Epithelial cell of proximal tubule (primary cell): ENCODE measurements at places on chromosomes 7 and 10. TPM values are rescaled to one million over a fixed set of nuclear protein-coding genes. Genes with fewer than 3 reads are reported as not detected.

GRCh38 chr10:32347363-32348022 is 535 bp upstream of the EPC1 start:
- no peak for DNase-seq

- no peak for DNase-seq
Observed at GRCh38 chr7:64758151-64758550, 36.1 kb upstream of the ZNF138 start.

- DNase-seq: no peak
Observed at GRCh38 chr10:24334279-24334939, 125.5 kb downstream of the KIAA1217 start.

- peak; percentile 91 for DNase-seq
Observed at GRCh38 chr7:151687523-151688235, 168.0 kb upstream of the RHEB start.

Gene ANTXRL
- total RNA-seq: not detected in 2 replicates

Gene PVRIG
- not detected in 2 replicates for total RNA-seq

DNA sequence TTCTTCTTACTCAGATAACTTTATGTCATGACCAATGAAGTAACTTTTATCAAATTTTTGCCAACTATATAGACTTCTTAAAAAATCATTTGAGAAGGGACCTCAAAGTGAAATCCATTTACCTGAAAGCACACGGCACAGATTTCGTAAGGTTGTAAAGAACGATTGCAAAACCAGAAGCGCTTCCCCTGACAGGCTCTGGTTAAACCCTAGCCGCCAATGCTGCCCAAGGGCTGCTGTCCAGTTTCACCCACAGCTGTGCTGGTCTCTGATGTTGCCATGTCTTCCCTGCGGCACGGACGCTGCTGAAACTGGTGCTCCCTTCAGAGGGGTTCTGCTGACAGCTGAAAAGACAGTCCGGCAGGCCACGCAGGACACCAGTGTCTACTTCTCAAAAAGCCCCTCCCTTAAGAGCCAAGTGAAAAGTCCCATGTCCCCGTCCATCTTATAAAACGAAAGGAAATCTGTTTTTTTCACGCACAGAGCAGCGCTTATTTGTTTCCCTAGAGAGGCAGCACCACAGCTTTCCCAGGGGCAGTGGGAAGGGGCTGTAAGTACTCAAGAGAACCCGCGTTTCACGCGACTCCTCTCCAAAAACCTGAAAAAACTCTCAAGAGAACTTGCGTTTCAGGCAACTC is 32.5 kb downstream of the GNA12 start:
- no peak for DNase-seq

DNA sequence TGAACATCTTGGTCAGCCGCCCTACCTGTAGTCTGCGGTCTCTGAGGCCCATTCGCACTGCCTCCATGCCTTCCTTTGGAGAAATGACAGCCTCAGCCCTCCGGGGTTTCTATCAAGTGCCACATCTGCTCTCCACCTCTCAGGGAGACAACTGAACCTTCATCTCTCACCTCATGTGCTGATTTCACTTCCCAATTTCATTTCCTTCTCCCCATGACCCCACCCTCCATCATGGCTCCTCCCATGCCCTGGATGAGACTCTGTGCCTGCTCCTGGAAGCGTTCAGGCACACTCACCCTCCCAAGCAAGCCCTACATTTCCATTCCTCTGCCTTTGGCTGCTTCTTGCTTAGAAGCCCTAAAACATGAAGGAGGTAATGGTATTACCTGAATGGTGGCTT is 7.8 kb upstream of the SCD start:
- no peak for DNase-seq

Gene TMEM184A
- 2.2 and 3.6 TPM in 2 replicates for total RNA-seq

- DNase-seq: no peak
Observed at GRCh38 chr10:132458586-132459300, 61.7 kb downstream of the PWWP2B start.

GRCh38 chr10:89759531-89759930 is 58.1 kb downstream of the KIF20B start:
- DNase-seq: no peak

DNA sequence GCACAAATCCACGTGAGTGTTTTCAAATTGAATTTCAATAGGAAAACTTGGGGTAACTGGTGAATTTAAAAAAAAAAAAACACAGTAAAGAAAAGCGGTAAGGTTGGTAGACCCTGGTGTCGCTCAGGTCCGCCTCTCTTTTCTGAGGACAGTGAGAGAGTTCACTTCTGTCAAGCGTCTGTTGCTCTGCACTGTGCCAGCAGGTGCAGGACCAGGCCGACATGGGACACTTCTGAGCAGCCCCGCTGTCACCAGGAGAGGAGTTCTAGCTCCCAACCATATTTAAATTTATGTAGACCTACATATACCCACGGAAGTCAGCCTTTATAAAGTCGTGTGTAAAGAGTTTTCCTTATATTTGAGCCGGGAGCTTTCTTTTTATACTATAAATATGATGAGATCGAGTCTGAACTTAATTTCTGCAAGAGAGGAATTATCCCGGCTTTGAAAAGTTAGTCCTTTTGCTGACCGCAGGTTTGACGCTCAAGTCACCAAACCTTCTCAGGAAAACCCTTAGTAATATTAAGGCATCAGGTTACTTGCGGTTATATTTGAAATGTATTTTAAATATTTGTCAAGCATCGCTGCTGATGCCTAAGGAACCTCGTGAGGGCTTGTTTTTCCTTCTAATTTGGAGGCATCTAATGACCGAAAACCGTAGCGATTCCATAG is 531 bp downstream of the IKZF1 start:
- no peak for DNase-seq

DNA sequence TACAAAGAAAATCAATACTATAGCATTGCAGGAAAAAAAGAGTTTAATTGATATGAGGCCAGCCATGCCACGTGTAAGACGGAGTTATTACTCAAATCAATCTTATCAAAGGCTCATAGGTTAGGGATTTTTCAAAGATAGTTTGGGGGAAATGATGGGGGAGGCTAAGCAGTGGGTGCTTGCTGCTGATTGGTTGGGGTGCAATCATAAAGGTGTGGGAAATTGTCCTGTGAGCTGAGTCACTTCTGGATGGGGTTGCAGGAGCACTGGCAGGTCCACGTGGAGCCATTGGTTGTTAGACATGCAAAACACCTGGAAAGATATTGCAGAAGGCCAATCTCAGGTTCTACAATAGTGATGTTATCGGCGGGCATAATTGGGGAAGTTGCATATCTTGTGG is 319.2 kb upstream of the COBL start:
- DNase-seq: no peak

DNA sequence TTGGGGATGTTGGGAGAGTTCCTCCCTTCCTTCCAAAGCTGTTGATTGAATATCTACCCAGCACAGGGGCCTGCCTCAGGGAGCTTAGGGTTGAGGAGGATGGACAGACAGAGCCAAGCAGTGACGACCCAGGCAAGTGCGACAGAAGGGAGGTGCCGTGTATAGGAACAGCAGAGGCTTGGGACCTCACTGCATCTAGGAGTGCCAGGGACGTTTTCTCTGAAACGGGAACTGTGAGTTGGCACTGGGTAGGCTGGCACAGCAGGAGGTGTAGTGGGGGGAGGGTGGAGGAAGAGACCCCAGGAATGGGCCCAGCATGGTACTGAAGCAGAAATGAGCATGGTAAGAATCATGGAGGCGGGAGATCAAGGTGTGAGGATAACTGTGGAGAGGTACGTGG is 55.3 kb upstream of the MGMT start:
- no peak for DNase-seq

Gene SLC26A4
- 0.35 and 0.43 TPM in 2 replicates for total RNA-seq

DNA sequence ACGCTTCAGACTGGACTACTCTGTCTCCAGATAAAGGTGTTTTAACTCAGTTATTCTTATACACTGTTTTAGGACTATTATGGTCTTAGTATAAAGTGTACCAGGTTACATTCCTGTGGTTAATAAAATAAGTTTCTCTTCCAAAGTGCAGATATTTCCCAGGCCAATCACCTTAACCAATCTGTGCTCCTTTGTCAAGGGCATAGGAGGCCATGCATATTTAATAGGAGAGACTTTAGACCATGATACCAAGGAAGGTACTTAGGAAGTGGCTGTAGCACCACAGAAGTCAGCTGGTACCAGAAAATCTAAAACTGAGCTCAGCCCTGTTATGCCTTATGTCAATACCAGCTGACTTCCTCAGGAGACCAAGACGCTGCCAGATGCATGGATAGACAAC is 226.5 kb upstream of the TMEM72 start:
- DNase-seq: no peak

Gene MRLN
- not detected in 2 replicates for total RNA-seq

DNA sequence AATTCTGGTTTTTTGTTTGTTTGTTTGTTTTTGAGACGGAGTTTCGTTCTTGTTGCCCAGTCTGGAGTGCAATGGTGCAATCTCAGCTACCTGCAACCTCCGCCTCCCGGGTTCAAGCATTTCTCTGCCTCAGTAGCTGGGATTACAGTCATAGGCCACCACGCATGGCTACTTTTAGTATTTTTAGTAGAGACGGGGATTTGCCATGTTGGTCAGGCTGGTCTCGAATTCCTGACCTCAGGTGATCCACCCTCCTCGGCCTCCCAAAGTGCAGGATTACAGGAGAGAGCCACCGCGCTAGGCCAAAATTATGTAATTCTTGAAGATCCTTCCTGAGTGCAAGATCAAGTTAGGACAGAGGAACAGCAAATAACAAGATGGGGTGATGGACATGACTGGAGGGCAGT is 719 bp downstream of the ZNF33B start:
- DNase-seq: no peak

DNA sequence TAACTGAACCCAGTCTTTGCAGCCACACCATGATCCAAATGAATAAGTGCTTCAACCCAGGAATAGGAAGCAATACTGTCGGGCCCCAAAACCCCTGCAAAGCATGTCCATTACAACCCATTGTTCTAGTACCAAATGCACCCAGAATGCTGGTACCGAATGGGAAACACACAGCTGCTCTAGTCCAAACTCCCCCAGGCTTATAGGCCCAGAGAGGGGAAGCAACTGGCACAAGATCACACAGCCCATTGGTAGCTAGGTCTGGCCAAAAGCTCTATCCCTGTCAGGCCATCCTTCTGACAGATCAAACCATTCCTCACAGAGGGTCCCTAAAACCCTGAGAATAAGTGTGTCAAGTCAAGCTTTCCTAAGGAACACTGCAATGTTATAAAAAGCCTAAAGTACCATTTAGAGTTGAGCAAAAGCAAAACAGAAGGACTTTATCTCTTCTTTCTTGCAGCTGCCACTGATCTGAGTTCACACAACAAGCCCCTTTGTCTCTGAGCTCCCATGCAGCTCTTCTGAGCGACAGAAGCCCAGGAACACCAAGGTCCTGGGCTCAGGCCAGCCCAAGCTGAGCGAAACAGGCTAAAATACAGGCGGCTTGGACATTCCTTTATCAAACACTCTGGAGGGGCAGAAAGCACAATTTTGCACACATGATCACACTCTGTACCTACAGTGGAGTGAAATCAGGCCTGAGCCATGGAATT is 116.7 kb downstream of the SGMS1 start:
- DNase-seq: no peak

Gene MPP7
- total RNA-seq: 1.9 and 3.1 TPM in 2 replicates

GRCh38 chr7:158567153-158567603 is 20.4 kb downstream of the PTPRN2 start:
- no peak for DNase-seq

DNA sequence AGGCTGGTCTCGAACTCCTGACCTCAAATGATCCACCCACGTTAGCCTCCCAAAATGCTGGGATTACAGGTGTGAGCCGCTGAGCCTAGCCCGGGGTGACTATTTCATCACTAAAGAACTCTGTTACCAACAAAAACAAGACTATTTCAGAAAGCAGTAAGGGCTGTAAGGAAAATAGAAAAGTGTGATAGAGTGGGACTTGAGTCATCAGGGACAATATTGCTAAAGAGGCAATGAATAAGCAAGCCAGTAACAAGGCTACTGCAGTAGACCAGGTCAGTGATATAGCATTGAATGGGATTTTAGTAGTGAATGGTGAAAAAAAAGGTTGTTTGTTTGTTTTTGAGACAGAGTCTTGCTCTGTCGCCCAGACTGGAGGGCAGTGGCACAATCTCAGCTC is 51.7 kb downstream of the SVOPL start:
- DNase-seq: peak; percentile 7

DNA sequence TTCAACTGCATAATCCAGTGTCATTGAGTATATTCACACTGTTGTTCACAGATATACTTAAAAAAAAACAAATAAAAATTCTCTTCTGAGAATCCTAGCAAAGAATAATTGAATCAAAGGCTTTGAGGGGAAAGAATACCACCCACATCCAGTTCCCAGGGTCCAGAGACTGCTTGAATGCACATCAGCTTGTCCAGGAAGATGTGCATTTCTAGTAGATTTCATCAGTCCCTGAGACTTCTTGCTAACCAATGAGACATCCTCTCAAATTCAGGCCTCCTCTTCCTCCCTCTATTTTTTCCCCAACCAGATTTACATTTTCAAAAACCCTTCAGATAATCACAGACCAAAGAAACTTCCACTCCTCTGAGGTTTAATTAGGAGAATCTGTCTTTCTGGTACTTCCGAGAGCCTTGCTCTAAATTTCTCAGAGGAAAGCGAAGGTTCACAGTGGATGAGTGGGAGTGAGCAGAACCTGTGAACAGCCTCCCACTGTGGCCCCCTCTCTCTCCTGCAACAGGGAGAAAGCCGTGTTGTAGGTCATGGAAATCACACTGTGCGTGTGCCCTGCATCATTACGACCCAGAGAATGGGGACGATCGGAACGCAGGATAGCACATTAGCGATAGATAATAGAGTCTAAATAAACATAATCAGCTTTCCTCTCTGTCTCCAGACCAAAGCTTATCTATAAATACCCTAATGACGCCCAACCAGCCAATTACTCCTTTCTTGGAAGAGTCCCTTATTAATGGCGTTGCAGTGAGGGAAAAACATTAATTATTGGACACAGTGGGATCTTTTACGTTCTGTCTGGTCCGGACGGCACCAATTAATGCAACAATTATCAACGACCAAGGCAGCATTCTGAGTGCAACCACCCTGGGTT is 212.5 kb downstream of the EMX2 start:
- no peak for DNase-seq

Gene CLDN4
- total RNA-seq: 277 and 503 TPM in 2 replicates

DNA sequence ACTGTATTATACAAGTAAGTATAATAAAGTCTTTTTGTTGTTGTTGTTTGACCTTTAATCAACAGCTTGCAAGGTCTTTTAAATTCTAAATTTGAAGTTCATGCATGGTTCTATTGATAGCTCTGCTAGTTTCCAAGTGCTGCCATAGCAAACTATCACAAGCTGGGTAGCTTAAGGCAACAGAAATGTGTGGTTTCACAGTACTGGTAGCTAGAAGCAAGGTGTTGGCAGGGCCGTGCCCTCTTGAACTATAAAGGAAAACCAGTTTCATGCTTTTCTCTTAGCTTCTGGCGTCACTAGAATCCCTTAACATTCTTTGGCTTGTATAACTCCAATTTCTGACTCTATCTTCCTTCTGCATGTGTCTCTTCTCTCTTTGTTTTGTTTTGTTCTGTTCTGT is 1021.9 kb upstream of the AUTS2 start:
- DNase-seq: no peak
